ENCODE measurements at places on chromosomes 5 and 9.

GRCh38 chr5:140344683-140345423 is 1.6 kb downstream of the HBEGF start:
- no peak for DNase-seq

- no peak for DNase-seq
Observed at GRCh38 chr5:12023614-12024241, 119.5 kb upstream of the CTNND2 start.

DNA sequence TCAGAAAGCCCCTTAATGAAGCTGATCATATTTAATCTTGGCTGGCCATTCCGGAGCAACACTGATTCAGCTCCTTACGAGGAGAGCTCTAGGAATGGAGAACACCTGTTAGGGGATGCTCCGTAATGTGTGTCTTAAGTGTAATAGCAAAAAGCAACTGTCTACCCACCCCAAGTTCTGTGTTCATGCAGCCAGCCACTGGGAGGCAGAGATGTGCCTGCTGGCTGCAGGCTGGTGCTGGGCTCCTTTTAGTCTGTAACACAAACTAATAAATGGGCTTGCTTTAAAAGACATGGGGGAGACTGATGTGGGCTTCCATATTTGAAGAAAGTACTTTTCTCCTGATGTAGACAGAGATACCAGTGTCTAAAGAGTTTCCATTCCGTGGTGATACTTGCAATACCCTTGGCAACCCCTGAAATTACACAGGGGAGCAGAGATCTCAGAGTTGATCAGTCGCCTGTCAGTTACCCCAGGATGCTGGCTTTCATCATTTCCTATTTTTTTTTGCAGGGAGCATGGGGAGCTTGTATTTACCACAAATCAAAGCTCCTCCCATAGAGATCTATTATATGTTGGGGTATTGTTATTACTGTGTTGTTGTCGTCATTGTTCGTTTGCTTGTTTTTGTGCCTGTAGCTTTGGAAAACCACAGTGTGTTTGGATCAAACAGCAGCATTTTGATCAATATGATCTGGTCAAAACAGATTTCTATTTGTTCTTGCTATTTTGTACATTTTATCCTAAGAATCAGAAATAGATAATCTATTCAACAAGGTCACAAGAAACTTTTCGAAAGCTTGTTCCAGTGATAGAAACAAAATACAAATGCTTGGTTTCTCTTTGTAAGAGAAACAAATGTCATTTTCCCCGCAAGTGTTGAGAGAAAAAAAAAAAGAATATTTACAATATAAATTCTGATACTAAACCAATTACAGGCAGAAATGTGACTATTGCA is 65.8 kb downstream of the MTX3 start:
- DNase-seq, result no peak

GRCh38 chr9:129445794-129446306 is 175.1 kb downstream of the C9orf50 start:
- no peak for DNase-seq

GRCh38 chr9:112361601-112362000 is 18.3 kb upstream of the HSDL2 start:
- no peak for DNase-seq

GRCh38 chr9:121776001-121776738 is 124.7 kb downstream of the DAB2IP start:
- DNase-seq, result no peak

GRCh38 chr5:123951582-123951977 is 439.6 kb downstream of the CSNK1G3 start:
- DNase-seq, result no peak

GRCh38 chr5:175516933-175517823 is 38.8 kb downstream of the SFXN1 start:
- DNase-seq, result no peak

- no peak for DNase-seq
Observed at GRCh38 chr9:37444890-37445289, 20.4 kb downstream of the ZBTB5 start.

DNA sequence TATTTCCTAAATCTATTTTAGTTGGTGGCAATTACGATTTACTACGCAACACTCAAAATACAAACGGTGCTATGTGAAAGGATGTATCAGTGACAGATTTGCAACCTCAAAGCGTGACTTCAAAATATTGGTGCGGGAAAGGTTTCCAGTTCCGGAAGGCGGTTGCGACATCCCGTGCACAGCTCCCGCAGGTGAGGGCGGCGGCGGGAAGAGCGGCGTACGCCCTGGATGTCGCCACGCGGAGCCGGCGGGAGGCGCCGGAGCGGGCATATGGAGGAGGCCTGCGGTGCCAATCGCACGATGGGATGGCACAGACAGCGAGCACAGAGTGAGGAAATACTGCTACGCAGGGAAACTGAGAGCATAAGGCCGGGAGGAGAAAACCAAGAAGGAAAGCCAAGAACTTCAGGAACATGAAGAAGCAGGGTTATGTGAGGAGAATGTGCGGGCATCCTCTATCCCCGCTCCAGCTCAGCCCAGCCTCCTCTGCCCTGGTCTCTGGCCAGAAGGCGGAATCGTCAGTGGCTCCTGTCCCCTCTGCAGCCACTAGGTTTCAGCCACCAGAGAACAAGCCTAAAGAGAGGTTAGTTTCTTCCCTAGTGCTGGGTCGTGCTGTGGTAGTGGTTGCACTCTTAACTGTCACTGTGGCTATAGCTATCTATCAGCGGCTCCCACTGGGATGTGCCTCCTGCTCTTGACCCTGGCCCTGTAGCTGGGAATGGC is 378.1 kb upstream of the TLE4 start:
- DNase-seq, result no peak

DNA sequence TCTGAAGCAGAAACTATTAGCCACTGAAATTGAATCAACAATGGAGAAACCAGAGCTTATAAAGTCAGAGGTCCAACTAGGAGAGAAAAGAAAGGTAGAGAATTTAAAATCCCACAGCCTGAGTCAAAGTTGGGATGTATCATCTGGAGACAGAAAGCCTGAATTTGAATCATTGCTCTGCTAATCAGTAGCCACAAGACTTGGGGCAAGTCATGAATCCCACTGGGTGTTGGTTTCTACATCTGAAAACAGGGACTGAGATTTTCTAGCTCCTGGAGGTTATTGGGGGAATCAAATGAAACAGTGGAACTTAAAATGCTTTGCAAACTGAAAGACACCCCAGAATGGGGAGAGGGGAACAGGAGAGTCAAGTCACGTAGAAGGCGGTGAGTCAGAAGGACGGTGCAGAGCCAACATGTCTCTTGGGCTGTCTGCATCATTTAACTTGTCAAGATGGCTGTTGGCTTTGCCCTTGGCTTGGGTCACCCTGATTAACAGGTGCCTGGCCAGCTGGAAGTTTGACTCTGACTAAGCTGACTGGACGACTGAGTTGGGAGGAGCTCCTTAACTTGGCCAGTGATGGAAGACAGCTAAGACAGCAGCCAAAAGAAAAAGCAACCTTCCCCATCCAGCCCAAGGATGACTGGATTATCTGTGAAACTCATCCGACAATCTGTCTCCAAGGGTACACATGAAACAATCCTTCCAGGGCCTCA is 60.6 kb upstream of the ADRA1B start:
- no peak for DNase-seq

DNA sequence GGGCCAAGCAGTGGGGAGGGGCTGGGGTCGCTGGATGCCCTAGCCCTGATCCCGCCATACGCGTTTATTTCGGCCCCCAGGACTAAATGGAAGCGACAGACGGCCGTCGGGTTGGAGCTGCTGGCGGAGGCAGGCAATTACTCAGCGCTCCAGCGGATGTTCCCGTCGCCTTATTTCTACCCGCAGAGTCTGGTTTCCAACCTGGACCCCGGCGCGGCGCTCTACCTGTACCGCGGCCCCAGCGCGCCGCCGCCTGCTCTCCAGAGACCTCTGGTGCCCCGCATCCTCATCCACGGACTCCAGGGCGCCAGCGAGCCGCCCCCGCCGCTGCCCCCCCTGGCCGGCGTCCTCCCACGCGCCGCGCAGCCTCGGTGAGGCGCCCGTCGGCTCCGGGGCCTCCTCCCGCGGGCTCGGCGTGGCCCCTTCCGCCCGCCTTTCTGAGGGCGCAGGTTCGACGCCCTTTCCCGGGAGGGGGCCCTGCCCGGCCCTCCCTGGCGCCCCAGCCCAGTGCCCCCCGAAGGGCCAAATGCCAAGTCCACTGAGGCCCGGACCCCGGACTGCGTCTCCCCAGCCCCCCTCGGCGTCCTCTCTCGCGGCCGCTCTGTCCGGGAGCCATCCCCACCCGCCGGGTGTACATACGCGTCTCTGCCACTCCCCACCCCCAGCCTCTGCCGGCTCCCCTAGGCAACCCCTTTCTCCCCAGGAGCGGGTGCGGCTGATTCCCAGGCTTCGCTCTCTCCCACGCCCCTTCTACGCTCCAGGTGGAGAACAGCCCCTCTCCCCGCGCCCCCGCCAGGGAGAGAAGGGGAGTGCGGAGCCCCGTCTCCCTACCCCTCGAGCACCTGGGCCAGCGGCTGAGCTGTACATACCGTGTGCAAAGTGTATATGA is 7.0 kb downstream of the BARHL1 start:
- no peak for DNase-seq

DNA sequence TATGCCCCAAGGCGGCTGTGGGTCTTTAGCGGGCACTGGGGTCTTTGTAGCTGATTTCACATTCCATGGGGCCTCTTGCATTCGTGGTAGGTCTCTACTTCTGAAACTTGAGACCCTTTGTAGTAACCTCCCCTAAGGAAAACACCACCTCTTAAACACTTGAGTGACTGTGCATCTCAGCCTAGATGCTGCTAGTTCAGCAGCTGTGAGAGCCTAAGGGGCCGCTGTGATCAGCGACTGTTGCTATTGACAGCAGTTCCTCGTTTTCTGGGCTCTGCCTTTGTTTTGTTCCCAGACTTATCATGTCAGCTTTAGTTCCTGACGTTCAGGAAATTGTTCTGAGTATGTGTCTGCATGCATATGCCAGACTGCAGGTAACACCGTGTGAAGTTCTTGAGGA is 171.2 kb downstream of the HSPA4 start:
- no peak for DNase-seq

- DNase-seq, result no peak
Observed at GRCh38 chr9:134783699-134784039, 96.9 kb upstream of the FCN2 start.
